ENCODE measurements at places on chromosomes 1 and 21.

DNA sequence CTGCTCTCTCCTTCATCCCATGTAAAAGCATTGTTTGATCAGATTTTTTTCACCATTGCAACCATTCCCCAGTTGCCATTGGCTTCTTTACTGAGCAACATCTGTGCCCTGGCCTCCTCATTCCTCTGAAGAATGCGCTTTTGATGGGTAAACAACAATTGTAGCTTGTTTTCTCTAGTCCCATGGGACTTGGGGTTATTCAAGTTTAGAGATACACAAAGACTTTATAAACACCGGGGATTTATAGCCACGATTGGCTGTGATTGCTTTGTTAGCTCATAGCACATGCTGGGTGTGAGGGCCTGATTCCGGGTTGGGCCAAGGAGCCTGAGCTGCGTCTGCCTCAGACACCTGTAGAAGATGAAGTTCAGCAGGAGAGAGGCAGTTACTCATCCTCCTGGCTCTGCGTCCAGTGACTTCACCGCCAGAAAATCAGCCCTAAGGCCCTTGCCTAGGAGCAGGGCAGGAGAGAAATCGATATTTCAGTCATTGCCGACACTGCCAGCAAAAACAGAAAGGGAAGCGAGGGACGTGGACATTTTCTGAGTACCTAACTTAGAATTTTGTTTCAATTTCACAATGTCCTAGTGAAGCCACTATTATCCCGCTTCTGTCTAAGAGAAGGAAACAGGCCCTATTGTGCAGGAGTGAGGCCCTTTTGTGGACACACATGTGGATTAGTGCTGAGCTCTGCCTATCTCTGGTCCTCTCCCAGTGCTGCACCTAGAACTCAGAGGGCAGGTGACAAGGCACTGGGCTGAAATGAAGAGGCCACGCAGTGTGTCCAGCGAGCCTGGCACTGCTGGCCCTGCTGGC is 159.8 kb upstream of the USP24 start:
- no peak for DNase-seq

DNA sequence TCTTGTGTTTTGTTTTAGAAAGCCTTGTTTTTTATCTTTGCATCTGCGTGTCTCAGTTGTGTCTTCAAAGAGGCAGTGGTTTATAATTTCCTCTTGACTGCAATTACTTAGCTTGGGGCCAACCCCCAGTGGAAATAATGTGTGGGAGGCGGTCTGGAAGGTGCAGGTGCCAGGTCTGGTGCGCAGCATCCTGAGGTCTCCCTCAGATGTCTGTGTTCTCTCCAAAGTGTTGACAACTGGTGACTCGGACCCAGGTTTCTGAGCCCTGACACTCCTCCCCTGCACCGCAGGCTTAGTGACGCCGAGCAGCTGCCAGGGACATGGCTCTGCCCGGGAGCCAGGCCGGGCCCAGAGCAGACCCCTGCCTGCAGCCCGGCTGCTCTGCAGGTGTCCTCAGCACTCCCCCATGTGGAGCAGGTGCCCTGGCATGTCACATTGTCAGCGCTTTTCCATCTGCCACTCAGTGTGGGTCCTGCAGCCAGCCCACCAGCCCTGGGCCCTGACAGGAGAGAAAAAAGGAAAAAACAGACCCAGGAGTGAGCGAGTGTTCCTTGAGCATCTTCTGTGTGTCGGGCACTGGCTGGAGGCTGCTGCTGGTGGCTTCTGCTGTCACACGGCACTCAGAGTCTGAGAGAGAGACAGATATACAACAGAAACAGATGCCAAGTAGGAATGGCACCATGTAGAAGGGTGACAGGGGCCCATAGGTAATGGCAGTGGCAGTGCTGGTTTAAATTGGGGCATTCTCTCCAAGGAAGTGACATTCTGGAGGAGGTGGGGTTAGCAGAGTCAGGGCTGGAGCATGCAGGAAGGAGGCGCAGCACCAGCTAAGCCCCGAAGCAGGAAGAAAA is 24.8 kb upstream of the SELENON start:
- peak; percentile 72 for DNase-seq

- no peak for DNase-seq
Measured at GRCh38 chr1:207867136-207868109, 43.5 kb downstream of the CD34 start.

- DNase-seq = no peak
Measured at GRCh38 chr1:192005976-192006375, 152.3 kb upstream of the RGS18 start.

DNA sequence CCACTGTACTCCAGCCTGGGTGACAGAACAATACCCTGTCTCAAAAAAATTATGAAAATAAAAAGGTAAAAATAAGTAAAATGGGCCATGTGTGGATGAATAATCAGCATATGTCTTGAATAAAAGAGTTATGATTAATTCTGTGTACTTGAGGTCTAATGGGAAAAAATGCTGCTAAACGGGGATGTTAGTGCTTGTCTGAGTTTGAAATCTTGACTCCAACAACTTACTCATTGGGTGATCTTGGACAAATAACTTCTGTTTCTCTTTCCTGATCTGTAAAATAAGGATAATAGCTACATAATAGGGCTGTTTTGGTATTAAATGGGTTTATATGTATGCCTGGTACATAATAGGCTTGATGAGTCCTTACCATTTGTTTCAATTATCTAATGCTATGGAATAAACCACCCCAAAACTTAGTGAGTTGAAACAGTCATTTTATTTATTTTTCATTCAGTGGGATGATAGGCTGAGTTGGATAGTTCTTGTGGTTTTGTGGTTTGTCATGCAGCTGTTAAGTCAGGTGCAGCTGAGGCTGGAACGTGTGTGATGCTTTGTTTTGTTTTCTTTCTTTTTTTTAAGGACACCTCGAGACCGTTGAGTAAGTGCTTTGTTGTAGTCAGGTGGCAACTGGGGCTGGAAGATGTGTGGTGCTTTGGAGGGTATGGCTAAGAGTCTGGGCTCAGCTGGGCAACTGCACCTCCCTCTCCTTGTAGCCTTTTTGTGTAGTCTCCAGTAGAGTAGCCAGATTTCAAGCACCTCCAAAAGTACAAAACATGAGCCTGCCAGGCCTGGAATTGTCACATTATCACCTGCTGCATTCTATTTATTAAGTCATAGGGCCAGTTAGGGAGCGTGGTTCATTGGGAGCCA is 4.9 kb downstream of the MDM4 start:
- DNase-seq = peak; percentile 92

DNA sequence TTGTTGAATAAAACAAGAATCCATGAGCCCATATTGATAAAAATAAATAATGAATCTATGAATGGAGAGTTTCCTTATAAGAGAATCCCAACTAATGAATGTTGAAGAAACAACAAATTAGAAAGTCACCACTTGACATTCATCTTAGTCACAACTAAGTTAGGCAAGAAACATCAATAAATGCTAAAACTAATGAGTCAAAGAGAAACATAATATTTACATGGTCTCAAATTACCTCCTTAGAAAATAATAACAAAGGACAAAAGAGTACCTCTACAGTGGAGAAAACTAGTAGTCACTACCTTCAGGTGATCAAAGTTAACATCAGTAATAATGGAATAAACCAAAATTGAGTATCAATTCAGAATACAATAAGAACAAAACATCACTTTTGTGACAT is 93.5 kb downstream of the AKT3 start:
- DNase-seq = no peak

DNA sequence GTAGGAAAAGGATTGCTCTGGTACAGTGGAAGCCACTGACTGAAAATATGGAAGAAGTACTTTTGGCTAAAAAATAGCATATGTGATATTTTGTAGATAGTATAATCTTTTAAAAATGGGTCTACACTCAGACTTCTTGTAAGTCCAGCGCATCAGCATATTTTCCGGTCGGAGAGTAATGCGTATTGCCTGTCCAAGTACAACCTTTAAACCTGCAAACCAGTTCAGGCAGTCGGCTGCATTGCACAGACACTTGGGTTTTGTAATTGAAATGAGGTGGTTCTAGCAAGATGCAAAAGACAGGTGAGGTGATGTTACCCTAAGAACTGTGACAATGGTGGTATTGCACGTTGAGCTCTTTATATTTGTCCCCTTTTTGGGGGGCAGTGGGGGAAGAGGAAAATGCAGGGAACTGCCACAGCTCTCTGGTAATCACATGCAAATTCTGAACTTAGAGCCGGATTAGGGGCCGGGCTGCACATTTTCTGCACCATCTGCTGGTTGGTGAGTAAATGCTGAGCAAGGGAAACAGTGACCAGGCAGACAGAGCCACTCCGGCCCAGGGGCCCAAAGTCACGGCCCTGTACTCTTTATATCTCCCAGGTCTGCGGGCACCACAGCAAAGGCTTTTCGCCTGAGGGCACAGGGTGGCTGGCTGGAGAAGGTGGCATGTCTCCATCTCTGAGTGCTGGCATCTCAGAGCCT is 2.3 kb downstream of the GPR137B start:
- DNase-seq = no peak

DNA sequence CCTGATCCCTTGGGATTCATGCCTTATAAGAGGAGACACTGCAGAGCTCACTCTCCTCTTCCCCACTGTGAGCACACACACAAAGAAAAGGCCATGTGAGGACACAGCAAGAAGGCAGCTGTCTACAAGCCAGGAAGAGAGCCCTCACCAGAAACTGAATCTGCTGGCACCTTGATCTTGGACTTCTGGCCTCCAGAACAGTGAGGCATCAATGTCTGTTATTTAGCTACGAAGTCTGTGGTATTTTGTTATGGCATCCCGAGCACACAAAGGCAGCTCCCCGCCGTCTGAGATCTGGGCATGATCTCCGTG is 47.1 kb upstream of the RPL11 start:
- no peak for DNase-seq

DNA sequence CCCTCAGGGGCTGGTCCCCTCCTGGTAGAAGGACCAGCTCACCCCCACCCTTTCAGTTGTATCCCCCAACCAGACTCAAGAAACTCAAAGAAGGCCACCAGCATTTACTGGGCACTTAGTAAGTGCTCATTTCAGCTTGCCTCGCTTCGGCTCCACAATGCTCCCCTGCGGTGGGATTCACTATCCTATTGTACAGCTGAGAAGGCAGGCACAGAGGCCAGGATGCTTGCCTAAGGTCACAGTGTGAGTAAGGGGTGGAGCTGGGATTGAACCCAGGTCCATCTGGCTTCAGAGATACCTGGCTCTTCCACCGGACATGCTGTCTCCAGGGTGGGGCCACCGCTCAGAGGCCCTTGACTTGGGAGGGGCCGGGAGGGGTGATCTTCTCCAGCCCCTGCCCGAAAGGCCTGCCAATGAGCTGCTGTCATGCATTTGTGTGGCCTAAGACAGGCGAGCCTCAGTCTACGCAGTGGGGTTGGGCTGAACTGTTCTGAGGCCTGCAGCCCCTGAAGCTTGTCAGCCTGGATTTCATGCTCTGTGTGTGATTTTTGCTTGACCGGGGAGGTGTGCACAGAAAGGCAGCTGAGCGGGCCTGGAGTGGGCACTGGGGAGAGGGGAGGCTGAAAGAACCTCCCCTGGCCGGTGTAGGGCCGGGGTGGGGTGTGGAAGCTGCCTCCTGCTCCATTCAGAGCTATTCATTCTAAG is 48.1 kb downstream of the DMRTB1 start:
- DNase-seq = no peak

All from DMS79 (cell line).